Pulmonary artery endothelial cell (primary cell): ENCODE measurements at places on chromosomes 6 and 20. TPM values are rescaled to one million over a fixed set of nuclear protein-coding genes. Genes with fewer than 3 reads are reported as not detected.

DNA sequence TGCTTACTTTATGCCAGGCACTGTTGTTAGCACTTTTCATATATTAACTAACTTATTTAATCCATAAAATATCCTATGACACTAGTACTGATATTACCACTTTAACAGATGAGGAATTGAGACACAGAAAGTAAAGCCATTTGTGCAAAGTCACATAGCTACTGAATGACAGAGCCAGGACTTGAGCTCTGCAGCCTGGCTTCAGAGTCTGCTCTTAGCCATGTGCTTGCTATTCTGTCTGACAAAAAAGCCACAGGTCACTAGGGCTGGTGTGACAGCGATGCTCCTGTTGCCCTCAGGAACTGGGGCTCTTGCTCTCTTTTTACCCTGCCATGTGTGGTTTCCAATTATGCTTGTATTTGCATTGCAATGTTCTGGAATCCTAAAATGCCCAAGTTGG lies 44.7 kb upstream of the RNF8 start:
- no peak for DNase-seq

- no peak for DNase-seq
Measured at GRCh38 chr6:137171824-137172733, 1.4 kb downstream of the IL22RA2 start.

DNA sequence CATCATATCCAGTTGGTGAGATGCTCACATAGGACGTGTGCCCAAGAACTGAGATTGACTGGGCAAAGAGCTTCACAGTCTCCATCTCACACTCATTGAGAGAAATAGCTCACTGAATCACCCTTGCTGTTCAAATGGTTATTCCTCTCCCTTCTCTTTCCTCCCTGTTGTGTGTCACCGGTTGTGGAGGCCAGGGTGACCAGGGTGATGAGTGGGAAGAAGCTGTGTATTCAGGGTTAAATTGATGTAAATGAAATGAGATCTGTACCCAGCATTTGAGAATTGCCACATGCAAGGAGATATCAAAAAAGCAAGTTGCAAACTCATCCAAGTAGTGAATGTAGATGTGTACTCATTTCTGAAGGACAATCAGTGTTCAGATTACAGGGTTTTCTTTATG lies 36.6 kb upstream of the VAPB start:
- DNase-seq: no peak

The FOXO3 gene
- total RNA-seq: 15.5 and 20.0 TPM in 2 replicates

The ANKRD66 gene
- total RNA-seq: not detected in 2 replicates

GRCh38 chr6:164247106-164247505 lies 832.6 kb downstream of the QKI start:
- DNase-seq: no peak

DNA sequence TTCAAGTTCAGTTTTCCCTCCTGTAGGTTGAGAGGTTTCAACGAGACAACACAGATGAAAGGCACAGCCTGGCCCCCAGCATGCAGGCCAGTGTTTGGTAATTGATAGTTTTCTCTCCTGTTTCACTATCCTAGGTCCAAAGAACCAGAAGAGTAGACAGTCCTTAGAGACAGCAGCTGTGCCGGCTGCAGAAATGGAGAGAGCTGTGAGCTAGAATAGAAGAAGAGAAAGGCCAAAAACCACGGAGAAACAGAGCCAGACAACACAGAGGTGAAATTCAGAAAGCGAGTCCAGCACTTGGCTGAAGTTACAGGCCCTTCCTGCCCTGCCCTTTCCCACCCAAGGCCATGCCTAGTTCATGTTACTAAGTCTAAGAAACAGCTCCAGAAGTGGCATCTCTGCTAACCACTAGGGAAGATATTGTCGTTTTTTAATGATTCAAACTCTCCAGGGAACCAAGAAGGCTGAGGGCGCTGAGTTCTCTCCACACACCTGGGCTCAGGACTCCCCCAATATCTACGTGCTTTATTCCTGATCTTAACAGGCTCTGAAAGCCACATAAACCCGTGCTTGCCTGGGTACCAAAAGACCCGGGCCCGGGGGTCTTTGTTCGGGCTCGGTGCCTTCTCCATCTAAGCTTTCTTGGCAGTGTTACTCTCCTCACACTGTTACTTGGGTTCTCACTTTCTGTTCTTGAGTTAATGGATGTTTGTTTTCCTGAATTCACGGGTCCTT lies 16.5 kb upstream of the RBPJL start:
- no peak for DNase-seq

The TNFRSF21 gene
- 13.4 and 24.0 TPM in 2 replicates for total RNA-seq

GRCh38 chr20:24309596-24309995 lies 159.8 kb upstream of the SYNDIG1 start:
- DNase-seq: no peak

GRCh38 chr6:118281291-118281690 lies 266.8 kb upstream of the PLN start:
- no peak for DNase-seq

- DNase-seq: no peak
Measured at GRCh38 chr6:134546962-134547645, 229.2 kb upstream of the SGK1 start.

GRCh38 chr6:148382861-148383260 lies 40.2 kb downstream of the SASH1 start:
- no peak for DNase-seq

- no peak for DNase-seq
Measured at GRCh38 chr6:146972546-146972945, 231.7 kb upstream of the STXBP5 start.

The TCP11 gene
- 0.13 and 0.18 TPM in 2 replicates for total RNA-seq

The RAMACL gene
- total RNA-seq: 1.4 and 2.4 TPM in 2 replicates

- no peak for DNase-seq
Measured at GRCh38 chr20:63574156-63574828, at the start of gene HELZ2. Gene HELZ2 (minus strand): TSS chr20:63574239. CDS start chr20:63572385, 1,854 bp downstream.

DNA sequence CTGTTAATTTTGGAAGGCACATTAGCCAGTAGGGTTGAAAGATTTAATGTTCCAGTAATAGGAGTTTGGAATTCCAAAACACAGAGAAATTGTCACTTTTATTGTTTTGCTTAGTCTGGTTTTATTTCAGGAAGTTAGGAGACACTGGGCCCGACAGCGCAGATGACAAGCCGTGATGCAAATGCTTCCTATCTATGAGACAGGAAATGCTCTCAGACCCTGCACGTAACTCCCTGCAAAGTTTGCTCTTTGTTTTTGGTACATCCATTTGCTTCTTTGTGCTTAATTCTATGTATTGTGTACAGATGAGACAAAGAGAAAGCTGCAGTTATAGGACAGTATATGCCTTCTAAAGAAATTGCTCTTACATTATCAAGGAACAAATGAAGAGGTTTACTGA lies 201.6 kb upstream of the SGK1 start:
- DNase-seq: peak; percentile 44

DNA sequence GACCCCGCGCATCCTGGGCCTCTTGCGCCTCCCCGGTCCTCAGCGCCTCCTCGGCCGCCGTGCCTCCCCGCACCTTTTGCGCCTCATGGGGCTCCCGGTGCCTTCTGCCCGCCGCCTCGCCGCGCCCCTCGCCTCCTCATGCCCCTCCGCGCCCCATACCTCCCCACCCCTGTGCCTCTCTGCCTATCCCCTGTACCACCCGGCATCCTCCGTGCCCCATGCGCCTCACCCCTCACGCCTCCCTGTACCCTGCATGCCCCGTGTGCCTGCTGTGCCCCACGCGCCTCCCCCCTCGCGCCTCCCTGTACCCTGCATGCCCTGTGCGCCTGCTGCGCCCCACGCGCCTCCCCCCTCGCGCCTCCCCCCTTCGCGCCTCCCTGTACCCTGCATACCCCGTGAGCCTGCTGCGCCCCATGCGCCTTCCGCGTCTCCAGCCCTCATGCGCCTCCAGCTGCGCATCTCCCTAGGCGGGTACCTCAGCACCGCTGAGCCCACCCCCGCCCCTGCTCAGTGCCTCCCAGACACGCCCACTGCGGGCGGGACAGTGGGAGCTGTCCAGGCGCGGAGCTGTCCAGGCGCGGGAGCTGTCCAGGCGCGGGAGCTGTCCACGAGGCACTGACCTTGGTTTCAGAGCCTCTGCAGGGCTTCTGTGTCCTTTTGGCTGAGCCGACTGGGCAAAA lies 37.1 kb downstream of the IGF2R start:
- DNase-seq: no peak

The PGC gene
- total RNA-seq: not detected in 2 replicates
